ENCODE measurements at places on chromosomes 2 and 18.

DNA sequence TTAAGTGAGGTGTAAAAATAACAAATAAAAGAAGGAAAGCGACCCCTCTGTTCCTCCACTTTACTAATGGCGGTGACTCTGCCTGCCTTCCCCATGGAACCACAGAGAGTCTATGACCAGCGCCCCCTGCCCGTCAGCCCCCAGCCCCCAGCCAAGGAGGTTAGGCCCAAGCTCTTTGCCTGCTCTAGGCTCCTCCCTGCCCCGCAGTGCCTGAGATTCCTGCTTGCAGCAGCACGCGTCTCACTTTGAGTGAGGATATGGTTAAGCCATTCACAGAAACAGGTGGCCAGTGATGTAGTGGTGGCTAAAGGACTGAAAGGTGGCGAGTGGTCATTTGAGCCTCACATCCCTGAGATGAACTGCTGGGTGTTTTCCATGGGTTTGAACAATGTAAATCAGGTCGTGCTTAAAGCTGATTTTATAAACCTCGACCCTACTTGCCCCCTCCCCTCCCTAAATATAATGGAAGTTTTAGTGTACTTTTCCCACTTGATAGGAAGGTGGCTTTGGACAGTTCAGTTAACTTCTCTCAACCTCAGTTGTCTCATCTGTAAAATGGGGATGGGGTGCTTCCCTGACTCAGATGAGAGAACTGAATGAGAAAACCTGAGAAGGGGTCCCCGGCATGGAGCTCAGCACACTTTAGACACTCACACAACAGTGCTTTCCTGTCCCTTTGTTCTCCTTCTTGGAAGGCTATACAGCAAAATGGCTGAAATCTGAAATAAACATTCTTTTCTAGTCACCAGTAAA lies 46.5 kb downstream of the IL1RL2 start:
- no peak for DNase-seq

DNA sequence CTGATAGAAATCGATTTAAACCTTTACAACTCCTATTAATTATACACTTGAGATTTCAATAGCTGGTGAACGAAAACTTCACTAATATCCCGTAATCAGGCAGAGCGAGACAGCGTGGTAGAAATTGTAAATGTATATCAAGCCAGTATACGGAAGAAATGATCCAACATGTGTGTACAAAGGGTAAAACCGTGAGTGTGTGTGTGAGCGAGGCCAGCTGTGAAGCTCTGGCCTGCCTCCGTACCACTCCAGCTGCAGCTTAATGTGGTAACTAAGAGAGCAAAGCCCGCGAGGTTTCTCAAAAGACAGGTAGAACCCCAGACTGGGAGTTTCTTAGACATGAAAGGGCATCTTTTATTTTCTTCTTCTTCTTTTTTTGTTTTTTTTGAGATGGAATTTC lies 52.3 kb upstream of the ZNF516 start:
- no peak for DNase-seq

- no peak for DNase-seq
Measured at GRCh38 chr2:57156231-57156924, 890.2 kb upstream of the VRK2 start.

GRCh38 chr2:211329421-211329820 lies 773.0 kb downstream of the CPS1 start:
- DNase-seq: no peak

GRCh38 chr2:25453199-25453905 lies 111.6 kb upstream of the DNMT3A start:
- DNase-seq: no peak

GRCh38 chr18:59915606-59916005 lies 15.8 kb downstream of the PMAIP1 start:
- DNase-seq: no peak

- DNase-seq: no peak
Measured at GRCh38 chr2:208234786-208235185, 20.1 kb downstream of the IDH1 start.

DNA sequence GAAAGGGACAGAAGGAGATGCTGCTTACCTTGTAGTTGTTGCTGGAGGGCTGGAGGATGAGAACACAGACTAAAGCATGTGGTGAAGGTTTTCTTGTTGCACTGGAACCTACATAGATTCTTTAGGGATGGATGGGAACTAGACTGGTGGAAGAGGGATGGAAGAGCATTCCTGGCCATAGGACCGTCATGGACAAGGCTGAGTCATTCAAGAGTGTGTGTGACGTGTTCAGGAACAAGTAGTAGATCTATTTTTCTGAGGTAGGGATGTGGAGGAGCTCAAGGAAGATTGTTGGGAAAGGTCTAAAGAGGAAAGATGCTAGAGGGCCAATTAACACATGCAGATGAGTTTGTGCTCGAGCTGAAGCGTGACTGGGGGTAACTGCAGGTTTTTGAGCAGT lies 6.6 kb downstream of the STAT4 start:
- DNase-seq: no peak

- DNase-seq: no peak
Measured at GRCh38 chr2:109649736-109650695, 35.9 kb downstream of the SOWAHC start.

GRCh38 chr2:163626639-163627109 lies 109.1 kb downstream of the FIGN start:
- DNase-seq: no peak

DNA sequence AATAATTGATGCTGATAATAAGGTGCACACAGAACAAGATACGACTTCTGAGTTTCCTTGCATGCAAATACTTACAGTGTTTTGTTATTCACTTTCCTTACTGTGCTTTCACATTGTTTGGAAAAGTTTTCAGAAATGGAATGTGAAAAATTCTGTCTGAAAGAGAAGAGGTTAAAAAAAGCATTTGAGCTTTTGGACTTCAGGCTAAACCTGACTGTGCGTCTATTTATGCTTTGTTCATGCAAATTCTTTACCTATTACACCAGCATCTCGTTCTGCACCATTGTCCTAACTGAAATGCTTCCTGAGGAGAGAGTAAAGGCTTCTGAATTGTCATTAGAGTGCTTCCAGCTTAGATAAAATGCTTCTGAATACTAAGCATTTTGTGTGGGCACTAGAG lies 61.4 kb downstream of the LHCGR start:
- no peak for DNase-seq

GRCh38 chr2:66834859-66835258 lies 399.9 kb downstream of the MEIS1 start:
- DNase-seq: no peak

- DNase-seq: no peak
Measured at GRCh38 chr2:105134081-105134480, 96.2 kb downstream of the MRPS9 start.

DNA sequence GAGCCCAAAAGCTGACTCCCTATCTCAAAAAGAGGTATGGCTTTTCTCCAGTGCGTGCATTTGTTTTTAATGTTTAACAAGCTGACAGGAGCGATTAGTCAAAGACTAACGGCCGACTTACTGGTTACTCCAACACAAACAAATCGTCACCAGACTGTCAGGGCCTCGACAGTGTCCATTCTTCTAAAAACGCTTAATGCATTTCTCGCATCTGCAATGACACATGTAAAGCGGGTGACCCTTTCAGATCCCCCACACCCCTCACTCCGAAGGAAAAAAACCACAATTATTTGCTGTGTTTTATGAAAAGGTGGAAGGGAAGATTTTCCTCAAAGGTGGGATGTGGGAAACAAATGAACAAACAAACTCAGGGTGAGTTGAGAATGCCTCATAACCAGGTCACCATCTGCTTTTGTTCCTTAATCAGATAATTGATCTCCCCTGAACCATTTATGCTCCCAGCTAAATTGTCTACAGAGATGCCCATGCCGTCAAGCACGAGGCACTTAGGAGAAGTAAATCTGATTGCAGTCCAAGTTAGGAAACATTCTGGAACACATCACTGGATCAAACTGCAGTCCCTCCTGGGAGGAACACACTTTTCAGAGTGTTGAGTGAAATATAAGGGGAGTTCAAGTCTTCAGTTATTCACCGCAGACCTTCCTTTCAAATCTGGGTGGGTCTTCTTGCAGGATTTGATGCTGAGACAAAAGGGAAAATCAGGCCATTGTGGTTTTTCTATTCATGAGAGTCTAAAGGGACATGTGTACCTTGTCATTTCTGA lies 340.8 kb downstream of the CMPK2 start:
- no peak for DNase-seq

DNA sequence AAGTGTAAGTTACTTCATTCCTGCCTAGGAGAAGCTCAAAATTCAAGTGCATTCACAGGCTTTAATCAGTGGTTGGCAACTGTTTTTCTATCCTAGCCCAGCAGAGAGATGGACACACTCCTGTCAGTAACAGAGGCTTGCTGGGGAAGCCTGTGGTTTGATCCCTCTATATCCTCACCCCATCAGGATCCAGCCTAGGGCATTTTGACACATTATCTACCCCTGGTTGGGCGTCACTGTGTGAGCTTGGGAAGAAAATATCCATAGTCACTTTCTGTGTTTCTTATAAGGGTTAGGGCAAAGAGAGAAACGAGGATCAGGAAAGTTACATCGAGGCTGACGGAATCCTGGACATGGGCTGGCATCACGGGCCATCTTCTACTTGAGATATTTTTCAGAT lies 10.0 kb downstream of the NT5DC4 start:
- DNase-seq: no peak

DNA sequence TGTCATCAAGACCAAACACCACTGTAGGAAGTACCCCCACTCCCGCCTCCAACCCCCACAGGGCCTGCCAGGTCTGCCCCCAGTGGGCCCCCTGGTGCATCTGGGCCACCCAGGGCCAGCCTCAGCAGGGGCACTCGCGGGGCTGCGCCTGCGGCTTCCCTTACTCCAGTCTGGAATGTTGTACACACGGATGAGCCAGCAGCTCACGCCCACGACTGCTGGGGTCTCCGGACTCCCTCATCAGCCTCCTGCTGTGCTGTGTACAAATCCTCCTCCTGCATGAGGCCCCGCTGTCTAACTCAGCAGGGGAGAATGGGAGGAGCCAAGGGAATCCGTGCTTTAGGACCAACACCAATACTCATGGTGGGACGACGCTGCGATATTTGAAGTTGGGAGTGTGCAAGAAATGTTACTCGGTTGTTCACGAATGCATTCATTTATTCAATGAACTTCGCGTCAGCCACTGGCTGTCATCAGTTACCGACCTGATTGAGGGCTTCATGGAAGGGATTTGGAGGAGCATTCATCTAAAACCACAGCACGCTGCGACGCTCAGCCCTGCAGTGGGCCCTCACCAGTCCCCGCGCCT lies 654 bp upstream of the ASB1 start:
- no peak for DNase-seq

GRCh38 chr2:218046238-218046637 lies 22.8 kb upstream of the RUFY4 start:
- DNase-seq: no peak

DNA sequence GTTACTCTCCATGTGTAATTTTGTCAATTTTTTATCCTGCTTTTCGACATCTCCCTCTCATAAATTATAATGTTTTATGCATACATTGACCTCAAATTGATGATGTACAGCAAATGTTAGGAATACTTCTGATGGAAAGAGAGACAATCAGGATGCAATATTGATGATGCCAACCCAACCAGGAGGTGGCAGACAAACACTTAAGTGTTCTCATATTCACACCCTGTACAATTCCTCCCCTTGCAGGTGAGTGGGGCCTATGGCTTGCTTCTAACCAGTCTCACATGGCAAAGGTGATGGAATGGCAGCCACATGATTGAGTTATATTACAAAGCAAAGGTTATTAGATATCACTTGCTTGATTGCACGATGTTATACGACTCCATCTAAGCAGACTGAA lies 594.3 kb upstream of the REG3G start:
- DNase-seq: no peak

- no peak for DNase-seq
Measured at GRCh38 chr2:36582538-36582937, 15.4 kb downstream of the FEZ2 start.

DNA sequence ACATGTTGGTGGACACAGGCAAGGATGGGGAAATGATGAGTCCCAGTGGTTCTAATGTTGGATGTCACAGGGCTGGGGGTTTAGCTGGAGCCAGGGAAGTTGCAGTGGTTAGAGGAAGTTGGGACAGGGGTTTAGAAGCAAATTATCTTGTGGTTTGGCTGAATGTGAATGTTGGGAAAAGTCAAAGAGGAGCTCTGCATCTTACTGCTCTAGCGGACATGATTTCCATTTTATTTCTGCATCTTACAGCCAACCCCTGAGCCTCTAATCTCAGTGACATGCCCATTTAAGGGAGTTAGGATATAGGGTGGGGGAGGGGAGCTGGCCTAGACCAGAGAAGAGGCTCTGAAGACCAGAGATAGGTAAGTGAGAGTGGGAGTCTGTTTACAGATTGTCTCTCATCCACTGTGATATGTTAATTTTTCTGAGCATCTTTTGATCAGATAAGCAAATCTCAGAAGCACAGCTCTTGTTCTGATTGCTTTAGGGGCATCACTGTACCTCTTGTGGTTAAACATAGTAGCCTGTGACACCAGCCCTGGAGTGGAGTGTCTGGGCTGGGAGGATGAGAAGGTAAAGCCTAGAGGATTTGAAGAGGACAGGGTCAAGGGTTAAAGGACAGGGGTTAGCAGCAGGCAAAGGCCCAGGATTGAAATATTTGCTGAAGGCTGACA lies 43.6 kb downstream of the SETBP1 start:
- no peak for DNase-seq

- DNase-seq: no peak
Measured at GRCh38 chr2:168200930-168201583, 46.3 kb downstream of the STK39 start.

DNA sequence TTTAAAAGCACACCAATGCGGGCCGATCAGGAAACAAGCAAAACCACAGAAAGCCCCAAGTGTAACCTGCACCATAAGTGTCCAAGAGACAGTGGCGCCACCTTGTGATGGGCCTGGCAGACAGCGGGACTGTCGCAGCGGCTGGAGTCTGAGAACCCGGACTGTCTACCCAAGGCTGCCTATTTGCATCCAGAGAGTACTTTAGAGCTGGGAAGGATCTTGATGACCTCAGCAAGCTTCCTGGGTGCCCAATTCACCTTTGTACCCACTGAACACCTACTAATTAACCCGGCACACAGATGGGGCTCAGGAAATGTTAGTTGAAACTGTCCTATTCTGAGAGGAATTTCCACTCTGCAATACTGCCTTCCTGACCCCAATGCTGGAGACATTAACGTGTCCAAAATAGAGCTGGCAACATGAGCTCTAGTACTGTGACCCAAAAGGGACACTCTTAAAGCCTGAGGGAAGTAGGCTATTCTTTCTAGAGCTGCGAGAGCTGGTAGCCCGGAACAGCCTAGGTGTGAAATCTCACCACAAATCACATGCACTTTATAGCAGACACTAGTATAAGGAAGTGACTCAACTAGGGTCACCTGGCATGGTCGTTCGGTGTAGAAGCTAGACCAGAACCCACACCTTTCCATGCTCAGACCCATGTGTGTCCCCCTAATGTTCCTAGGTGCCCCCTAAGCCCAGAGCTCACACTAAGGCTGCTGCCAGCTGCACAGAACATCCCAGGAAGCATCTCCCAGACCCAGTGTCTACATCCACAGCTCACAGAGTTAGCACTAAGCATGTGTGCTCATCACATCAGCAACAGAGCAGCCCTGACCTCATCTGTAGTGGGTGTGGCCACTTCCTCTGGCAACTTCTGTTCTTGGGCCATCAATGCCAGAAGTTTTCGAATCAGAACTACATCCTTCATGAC lies 25.4 kb downstream of the POLR1A start:
- peak; percentile 62 for DNase-seq

- DNase-seq: no peak
Measured at GRCh38 chr2:184053326-184053725, 545.0 kb upstream of the ZNF804A start.

Measured in stimulated activated CD4-positive, alpha-beta T cell treated with anti-CD3 and anti-CD28 coated beads, TNF-alpha, amount 100 ng/mL, for 1 hour (primary cell).